Fibroblast of skin of left quadriceps (primary cell): ENCODE measurements at places on chromosomes 3 and 15.

DNA sequence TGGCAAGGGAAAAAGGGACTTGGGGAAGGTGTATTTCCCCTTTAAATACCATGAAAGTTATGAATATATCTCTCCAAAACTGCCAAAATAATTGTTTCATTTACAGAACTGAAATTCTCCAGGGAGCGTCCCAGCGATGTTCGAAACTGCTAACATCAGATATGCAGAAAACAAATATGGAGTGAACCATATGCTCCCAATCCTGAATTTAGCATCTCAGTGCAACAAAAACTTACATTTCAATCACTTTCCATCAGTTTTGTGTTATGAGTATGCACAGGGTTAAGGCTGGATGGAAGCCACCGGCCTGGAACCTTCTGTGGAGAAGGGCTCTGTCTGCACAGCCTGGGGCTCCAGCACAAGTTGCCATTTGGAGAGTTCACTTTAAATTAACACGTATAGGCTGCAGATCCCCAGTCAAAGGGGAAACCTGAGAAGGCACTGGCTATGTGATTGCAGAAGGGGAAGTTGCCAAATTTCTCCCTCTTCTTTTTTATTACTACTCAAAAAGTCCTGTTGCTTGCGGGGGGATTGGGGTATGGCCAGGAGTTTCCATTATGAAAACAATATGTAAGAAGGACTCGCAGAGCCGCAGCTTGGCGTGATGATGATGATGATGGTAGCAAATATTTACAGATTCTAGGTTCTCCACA is 56.9 kb upstream of the FOXP1 start:
- no peak for DNase-seq

DNA sequence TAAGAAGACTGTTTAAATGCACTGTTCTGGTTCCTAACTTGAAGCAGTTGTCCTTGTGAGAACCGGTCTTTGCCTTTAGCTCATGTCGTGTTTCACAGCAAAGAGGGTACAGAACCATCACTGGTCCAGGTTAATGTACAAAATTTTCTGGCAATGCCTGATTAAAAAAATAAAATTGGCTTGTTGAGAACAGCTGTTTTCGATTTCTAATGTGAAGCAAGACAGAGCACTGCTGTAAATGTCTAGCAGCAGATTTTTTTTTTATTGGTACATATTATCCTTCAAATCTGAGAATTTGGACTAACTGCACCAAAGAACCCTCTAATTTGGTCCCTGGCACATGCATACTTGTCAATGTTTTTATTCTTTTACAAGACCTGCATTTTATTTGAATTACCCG is 103.3 kb downstream of the STT3B start:
- DNase-seq, result no peak

- DNase-seq, result no peak
Observed at GRCh38 chr3:42569593-42570142, 12.1 kb downstream of the SEC22C start.

DNA sequence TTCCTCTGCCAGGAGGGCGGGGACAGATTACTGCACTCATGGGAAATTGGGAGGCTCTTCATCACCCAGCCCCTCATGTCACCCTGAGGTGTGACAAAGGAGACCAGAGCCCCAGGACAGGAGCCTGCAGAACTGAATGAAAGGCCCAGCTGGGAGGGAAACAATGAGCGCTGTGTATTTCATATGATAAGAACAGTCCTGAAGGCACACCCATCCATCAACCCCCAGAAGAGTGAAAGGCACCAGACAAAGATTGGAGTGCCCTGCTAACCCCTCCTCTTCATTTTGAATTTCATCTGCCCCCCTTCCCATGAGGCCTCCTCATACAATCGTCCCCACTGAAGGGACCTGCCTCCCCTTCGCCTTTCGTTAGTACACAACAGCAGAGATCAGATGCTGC is 160.0 kb upstream of the PRICKLE2 start:
- DNase-seq, result no peak

DNA sequence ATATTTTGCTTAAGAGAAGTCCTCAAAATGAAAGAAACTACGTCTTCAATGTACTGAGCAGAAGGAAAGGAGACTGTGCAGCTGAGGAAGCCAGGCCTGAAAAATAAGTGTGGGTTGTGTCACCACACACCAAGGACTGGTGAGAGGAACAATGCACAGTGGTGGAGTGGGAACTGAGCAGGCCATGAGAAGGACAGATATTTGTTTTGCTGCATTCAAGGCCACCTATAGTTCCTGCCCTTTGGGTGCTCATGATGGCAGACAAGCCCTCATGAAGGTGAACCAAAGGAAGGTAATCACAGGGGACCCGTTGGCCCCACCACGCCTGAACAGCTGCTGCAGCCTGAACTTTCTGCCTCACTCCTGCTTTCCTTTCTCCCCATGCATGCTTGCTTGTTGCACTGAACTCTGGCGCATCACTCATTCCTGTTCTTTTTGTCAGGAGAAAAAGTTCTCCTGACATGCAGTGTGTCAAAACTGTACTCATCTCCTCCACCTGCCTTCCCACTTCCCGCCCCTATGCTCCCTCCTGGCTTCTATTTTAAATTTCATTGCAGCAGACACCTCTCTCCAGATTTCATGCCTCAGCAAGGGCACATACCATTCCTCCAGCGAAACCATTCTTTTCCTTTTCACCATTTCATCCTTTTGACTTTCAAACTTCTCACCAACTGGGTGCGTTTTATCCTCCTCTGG is 2.2 kb upstream of the RNF7 start:
- no peak for DNase-seq

GRCh38 chr3:190224863-190225692 is 97.2 kb downstream of the CLDN1 start:
- DNase-seq, result no peak
